Head of caudate nucleus (tissue), 42 donors: ENCODE measurements at places on chromosomes 3 and 15.

DNA sequence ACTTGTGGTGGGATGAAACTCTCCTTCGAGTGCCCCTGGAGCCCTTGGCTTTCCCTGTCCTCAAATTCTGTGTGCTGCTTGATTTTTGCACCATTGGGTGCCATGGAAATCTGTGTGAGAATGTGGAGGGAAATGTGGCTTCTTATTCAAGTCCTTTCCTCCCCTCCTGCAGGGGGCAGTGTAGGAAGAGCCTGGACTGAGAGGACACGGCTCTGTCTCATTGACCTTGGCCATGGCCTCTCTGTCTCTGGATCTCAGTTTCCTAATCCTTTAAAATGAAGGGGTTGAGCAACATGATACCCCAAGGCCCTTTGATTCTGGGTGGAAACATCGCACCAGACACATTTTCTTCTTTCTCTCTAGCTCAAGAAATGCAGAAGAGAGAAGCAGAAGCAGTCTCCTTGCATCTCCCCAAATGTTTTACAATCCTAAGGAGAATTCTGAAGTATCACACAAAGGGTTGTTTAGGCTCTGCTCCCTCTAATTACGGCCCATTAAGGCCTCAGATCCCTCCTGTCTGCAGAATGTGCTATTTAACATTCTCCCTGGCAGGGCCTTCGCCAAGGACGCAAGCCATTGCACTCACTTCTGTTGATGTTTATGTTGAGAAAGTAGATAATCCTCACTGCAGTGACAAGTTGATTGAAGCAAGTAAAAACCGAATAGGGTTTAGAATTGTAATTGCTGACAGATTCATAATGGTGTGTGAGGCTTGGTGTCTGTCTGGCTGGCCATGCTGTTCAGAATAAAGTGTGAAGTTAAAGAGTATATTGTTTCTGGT, 169.1 kb downstream of the TPRG1 start:
- no peak for DNase-seq

- DNase-seq, result no peak
Observed at GRCh38 chr3:152121270-152121636, 147.5 kb upstream of the MBNL1 start.

- DNase-seq, result no peak
Observed at GRCh38 chr3:116337229-116337628, 108.1 kb downstream of the LSAMP start.

DNA sequence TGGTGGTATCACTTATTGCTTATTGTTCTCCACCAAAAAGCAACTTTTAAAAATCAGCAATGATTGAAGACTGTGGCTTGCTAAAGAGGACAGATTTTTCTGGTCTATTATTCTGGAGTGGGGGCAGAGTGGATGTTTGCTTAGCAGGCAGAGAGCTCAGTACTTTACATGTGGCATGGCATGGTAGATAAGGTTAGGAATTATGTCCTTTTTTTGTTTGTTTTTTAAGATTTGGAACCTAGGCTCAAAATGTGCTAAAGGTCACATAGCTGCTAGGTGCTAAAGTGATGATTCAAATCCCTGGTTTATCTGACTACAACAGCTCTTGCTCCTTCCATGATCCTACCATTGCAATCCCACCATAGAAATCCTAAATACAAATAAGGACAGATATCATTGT, 331.0 kb upstream of the ADAMTS9 start:
- DNase-seq, result no peak

GRCh38 chr15:63499175-63499549, 5.2 kb upstream of the USP3 start:
- DNase-seq, result no peak

GRCh38 chr3:5056111-5056391, 66.0 kb upstream of the ARL8B start:
- DNase-seq, result no peak

DNA sequence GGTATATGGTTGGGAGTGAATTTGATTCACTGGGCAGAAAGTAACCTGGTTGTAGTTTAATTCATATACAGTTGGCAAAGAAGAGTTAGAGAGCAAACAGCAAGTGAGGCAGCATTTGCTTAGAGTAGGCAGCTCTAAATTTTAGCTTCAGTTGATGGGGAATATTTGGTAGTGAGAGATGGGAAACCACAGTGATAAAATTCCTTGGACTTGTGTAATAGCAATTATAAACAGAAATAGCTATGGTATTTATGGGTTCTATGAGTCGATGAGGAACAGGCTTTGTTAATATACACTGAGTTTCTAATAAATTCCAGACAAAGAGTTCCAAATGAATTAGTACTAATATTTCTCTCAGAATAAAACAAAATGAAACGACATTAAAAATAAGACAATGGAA, 894.0 kb downstream of the ROBO2 start:
- DNase-seq, result no peak

DNA sequence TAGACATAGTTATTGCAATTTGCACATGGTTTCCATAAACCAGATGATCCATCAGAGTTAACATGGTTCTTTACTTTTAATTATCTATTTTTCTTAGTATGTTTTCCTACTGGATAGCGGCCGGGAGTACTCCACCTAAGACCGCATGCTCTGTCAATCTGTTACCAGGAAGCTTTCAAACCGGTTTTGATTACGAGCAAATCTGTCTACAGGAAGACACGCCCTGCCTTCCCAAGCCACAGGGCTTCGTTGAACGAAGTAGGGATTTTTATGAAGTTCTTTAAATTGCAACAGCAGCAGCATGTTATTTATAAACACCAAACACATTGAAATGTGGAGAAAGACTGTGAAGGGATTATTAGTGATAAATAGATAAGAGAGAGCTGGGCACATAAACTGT, 283.3 kb upstream of the ROBO2 start:
- DNase-seq, result no peak

DNA sequence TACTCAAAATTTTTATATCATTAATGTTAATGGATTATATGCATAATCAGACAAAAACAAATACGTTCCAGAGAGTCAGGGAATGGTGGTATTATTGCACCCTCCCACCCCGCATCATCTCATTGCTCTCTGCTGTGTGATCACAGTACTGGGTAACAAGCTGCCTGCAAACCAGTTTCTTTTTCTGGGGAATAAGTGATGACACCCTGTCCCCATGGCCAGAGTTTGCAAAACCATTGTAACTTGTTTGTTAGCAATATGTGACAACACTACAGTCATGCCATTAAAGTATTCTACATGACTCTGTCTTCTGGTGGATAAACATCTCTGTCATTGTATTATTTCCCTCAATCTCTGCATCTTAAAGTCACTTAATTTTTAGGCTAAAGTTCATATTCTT, 39.5 kb downstream of the ZBTB38 start:
- no peak for DNase-seq

DNA sequence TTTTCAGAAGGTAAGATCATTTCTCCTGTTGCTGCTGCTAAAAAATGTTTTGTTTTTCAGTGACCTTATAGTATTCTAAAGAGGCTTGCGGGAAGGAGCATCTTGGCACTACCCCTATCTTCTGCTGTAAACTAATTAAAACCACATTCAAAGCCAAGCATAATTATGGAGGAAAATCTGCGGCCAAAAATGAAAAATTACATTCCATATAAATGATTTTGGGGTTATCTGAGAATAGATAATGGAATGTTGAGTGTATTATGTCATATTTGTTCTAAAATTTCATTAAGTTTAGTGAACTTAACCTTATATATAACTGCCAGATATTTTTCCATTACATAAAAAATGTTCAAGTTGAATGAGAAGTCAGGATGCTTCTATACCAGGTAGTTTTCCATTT, 170.4 kb upstream of the TMC3 start:
- no peak for DNase-seq

- DNase-seq, result no peak
Observed at GRCh38 chr15:78914027-78914764, 30.6 kb downstream of the CTSH start.

DNA sequence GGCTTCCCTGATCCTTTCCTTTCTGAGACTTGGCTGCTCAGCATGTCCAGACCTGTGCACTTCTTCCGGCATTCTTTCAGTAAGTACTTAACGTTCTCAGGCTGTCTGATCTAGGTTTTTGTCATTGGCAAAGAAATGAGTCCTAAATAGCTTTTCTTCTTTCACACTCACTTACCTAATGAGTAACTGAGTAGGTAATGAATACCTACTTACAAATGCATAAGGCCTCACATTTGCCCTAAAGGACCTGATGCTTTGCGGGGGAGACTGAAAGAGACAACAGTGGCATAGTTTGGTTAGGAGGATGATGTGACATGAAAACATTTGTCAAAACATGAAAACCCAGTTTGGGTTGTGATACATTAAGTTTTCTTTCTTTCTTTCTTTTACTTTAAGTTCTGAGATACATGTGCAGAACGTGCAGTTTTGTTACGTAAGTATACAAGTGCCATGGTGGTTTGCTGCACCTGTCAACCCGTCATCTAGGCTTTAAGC, 516.7 kb upstream of the CFAP20DC start:
- DNase-seq, result no peak

- no peak for DNase-seq
Observed at GRCh38 chr3:7436542-7436941, 575.6 kb downstream of the GRM7 start.

- peak; percentile 50 for DNase-seq
Observed at GRCh38 chr3:55721716-55722484, 234.8 kb upstream of the WNT5A start.

DNA sequence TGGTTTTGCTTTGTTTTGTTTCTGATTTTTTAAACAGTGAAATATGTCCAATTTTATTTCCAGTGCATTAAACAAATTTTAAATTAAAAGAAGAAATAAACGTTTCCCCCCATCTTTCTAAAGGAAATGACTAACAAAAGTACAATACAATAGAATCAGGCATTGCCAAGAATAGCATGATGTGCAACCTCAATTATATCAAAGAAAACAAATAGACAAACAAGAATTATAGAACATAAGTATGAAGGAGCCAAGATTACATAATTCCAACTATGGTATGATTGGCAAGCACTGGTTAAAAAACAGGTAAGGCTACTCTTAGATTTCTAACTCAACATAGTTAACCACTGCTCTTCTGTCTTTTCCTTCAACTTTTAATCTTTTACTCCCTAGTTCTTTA, 26.4 kb downstream of the TIGIT start:
- DNase-seq, result no peak

DNA sequence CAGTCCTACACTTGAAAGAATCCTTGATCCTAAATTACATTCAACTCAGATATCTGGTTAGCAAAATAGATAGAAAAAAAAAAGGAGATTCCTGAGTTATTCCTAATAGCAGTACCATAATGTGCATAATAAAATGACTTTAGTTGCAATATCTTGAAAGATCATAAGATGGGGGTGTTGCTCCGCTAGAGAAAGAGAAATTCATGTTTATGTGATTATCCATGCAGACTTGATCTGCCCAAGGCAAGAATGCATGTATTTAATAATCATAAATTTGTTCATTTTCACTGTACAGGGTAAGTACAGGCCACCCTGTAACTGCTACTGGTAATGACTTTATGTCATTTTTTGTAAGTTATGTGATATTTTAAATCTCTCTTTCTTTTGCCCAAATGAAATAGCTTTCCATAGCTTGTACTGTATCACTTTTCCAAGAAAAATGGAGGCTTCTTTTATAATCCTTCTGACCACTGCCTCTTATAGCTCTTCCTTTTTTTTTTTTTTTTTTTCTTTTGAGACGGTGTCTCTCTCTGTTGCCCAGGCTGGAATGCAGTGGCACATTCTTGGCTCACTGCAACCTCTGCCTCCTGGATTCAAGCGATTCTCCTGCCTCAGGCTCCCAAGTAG, 84.6 kb downstream of the HCN4 start:
- DNase-seq, result no peak
